Kidney (tissue), 22 donors: ENCODE measurements at places on chromosomes 13 and 19. TPM values are rescaled to one million over a fixed set of nuclear protein-coding genes. Genes with fewer than 3 reads are reported as not detected.
A peak's percentile ranks its signal among the peaks of the same experiment; 100 is the strongest.

- DNase-seq = no peak
Measured at GRCh38 chr13:93689333-93689732, 462.7 kb downstream of the GPC6 start.

DNA sequence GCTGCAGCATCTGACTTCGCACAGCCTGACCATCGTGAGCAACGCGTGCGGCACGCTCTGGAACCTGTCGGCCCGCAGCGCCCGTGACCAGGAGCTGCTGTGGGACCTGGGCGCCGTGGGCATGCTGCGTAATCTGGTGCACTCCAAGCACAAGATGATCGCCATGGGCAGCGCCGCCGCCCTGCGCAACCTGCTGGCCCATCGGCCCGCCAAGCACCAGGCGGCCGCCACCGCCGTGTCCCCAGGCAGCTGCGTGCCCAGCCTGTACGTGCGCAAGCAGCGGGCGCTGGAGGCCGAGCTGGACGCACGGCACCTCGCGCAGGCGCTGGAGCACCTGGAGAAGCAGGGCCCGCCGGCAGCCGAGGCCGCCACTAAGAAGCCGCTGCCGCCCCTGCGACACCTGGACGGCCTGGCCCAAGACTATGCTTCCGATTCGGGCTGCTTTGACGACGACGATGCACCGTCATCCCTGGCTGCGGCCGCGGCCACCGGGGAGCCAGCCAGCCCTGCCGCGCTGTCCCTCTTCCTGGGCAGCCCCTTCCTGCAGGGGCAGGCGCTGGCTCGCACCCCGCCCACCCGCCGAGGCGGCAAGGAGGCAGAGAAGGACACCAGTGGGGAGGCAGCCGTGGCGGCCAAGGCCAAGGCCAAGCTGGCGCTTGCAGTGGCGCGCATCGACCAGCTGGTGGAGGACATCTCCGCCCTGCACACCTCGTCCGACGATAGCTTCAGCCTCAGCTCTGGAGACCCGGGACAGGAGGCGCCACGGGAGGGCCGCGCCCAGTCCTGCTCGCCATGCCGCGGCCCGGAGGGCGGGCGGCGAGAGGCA lies 13.6 kb downstream of the C19orf25 start:
- peak; percentile 69 for DNase-seq

DNA sequence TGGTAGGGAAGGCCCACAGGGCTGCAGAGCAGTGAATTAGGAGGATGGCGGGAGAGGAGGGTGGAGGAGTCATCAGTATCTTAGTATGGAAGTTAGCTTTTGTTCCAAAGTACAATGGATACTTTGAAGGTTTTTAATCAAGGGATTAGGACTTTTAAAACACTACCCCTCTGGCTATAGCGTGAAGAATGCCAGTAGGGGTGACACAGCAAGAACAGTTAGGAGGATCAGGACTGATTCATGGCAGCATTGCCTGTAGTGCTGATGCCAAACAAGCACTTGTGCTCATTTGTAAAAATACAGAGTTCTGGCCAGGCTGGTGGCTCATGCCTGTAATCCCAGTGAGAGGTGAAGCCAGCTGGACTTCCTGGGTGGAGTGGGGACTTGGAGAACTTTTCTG lies 46.2 kb downstream of the SKA3 start:
- no peak for DNase-seq

DNA sequence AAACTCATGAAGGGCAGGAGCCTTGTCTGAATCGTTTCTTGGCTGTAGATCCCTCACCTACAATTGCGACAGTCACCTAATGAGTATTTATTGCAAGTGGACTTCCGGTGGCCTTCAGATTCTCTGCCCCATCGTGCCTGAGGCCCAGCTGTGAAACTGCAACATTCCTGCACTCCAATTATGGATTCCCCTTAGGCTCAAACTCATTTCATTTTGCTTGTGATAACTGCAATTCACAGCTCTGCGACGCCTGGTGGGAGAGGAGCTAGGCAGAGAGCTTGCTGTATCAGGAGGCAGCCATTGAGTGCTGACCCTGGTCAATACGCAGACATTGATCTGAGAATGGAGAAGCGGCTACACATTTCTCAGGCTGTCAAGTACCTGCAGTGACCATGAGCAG lies 59.0 kb downstream of the CCDC70 start:
- DNase-seq = no peak

- no peak for DNase-seq
Measured at GRCh38 chr19:10852098-10852800, 4.0 kb downstream of the C19orf38 start.

The GARRE1 gene
- 37.7 TPM for total RNA-seq

GRCh38 chr19:30469774-30470173 lies 97.6 kb downstream of the ZNF536 start:
- DNase-seq = no peak

GRCh38 chr13:78193846-78194245 lies 275.2 kb upstream of the EDNRB start:
- no peak for DNase-seq

The RNF17 gene
- not detected for total RNA-seq

- no peak for DNase-seq
Measured at GRCh38 chr19:56201973-56202372, at the start of gene ZSCAN5C. TSS of gene ZSCAN5C (plus strand) at chr19:56202273. CDS start at chr19:56205914, 3,641 bp downstream.

- DNase-seq = no peak
Measured at GRCh38 chr13:73168953-73169401, 110.2 kb downstream of the KLF5 start.

- DNase-seq = peak; percentile 64
Measured at GRCh38 chr19:2446381-2446780, 10.4 kb downstream of the LMNB2 start.

GRCh38 chr19:49415102-49415809 lies 8.0 kb downstream of the PTH2 start:
- no peak for DNase-seq

The RFPL4AL1 gene
- total RNA-seq = not detected

DNA sequence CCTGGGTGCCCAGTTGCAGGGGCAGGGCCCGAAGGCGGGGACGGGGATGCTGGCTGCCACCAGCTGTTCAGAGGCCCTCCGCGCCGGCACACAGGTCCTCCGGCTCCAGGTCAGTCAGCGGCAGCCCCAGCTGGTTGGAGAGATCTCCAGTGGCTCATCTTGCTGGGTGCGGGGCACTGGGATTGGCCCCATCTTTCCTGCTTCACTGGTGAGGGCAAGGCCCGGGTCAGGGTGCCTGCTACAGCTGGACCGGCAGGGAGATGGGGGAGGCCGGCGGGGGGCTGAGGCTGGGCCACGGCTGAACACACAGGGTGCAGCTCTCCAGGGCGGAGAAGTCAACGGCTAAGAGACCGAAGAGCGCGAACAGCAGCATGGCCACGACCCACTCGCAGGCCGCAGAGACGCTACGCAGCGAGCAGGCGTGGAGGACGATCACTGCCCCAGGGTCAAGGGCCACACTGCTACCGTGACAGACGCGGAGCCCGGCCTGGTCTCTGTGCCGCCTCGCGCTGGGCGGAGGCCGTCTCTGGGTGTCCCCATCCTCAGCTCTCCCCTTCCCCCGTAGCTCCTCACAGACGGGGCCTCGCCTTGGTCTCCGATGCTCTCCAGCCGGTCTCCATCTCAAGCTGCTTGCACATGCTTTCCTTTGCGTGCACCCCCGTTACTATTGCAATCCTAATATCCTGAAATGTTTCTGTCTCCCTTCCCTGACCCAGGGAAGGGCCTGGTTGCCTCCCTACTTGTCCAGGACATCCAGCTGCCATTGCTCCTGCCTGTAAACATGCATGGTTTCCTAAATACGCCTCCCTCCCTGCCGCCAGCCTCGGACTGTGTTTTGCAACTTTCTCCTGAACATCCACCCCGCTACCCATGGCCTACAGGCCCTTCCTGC lies 12.3 kb downstream of the TMEM150B start:
- DNase-seq = no peak

DNA sequence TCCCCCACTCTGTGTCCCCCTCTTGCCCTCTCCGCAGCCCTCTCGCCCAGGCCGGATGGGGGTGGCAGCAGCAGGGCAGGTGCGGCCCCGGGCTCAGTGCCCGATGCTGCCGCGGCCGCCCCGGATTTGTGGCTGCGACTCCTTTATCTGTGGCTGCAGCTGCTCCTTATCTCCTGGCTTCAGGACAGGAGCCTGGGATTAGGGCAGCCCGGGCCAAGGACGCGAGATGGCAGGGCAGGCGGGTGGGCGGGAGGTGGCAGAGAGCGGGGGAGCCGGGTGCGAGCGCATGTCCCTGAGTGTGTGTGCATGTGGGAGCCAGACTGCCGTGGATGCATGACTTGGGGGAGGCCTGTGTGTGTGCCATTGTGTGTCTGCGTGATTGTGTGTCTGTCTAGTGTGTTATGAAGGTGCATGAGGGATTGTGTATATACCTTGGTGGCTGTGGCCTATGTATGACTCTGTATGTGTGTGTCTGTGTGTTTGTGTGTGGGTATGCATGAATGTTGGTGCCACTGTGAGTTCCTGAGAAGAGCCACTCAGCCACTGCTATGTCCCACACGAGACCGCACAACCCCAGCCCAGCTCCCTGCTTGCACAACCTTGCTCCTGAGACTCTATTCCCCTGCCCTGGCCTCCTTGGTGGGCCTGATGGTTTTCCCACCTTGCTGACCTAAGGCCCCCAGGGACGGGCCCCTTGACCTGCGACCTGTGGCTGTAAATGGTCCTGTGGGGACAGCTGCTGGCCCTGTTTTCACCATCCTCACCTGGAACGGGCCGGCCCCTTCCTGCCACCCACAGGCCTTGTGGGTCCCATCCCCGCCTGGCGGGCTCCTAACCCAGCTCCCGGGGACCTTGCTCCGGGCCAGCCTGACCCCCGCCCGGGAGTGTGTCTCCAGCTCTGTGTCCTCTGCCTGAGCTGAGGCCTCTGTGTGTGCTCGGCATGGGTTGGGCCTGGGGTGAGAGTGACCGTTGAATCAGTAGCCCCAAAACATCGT lies 5.3 kb upstream of the NRTN start:
- DNase-seq = no peak
